Lower lobe of right lung (tissue), 2 donors: ENCODE measurements at places on chromosomes 2 and 18. TPM values are rescaled to one million over a fixed set of nuclear protein-coding genes. Genes with fewer than 3 reads are reported as not detected.
A peak's percentile ranks its signal among the peaks of the same experiment; 100 is the strongest.

DNA sequence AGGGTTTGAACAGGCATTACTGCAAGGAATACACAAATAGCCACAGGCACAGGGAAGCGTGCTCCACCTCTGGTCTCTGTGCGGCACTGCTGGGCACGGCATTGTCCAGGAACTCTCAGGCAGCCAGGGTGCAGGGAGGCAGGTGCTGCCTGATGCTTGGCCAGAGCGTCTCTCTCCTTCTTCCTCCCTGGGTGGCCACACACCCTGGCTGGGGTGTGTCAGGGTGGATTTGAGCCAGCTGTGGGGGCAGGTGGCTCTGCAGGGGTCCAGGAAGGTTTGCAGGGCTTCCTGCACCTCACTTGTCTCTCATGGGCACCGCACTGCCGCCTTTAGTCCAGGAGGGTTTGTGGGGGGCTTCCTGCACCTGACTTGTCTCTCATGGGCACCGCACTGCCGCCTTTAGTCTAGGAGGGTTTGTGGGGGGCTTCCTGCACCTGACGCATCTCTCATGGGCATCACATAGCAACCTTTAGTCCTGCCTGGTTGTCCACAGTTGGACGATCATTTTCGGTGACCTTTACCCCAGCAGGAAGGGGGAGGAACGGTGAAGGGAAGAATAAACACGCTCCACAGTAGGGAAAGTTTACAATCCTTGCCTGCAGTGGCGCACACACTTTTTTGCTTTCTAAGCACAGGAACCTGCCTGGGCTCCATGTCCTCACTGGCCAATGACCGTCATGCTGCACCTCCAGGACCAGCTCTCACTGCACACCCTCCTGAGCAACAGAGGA, 332.9 kb downstream of the EIPR1 start:
- no peak overlapping the region for H3K27ac ChIP-seq
- no peaks in the 10 kb centered on the region for H3K27me3 ChIP-seq
- H3K36me3 ChIP-seq = no peaks in the 10 kb centered on the region
- no peak overlapping the region for H3K4me3 ChIP-seq
- no peak for DNase-seq

Gene B3GNT7
- 80.0 TPM for total RNA-seq

DNA sequence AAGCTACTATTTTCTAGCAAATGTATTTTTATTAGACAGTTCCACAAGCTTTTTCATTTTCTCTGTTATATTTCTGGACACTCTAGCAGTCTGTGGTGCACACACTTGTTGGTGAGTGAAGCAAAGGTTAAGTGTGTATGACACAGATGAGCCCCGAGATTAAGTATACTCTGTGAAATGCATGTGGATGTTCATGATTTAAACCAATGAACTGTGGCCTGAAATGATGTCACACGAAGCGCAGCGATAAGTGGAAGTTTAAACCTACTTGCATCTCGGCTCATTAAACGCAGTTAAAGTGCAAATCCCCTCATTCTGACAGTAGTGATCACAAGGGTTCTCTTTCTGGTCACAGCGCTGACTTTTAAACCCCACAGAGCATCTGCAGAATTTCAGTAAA, 1488.8 kb upstream of the NXPH2 start:
- H3K36me3 ChIP-seq = no peaks in the 10 kb centered on the region
- no peaks in the 10 kb centered on the region for H3K27me3 ChIP-seq
- H3K4me3 ChIP-seq = no peak overlapping the region
- H3K4me1 ChIP-seq = no peaks in the 10 kb centered on the region
- no peak overlapping the region for H3K27ac ChIP-seq

DNA sequence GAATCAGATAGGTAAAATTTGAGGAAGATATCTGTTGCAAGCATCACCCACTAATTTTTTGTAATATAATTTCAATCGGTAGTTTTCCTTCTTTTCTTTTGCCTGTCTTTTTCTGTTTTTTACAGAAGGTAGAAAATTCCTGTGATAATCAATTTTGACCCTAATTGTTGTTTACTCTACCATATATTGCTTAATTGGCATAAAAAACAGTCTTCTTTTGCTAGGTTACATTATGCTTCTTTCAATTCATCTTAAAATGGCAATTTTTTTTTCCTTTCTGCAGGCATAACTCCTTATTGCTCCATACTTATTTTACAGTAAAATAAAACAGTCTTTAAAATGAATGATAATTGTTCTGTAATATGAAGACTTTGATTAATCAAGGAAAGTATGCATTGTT, 286.2 kb upstream of the LRP1B start:
- H3K36me3 ChIP-seq = no peaks in the 10 kb centered on the region
- H3K4me3 ChIP-seq = no peak overlapping the region
- no peaks in the 10 kb centered on the region for H3K27me3 ChIP-seq
- no peaks in the 10 kb centered on the region for H3K4me1 ChIP-seq

Gene REG3G
- total RNA-seq = not detected

Gene KIF3C
- total RNA-seq = 6.0 TPM

DNA sequence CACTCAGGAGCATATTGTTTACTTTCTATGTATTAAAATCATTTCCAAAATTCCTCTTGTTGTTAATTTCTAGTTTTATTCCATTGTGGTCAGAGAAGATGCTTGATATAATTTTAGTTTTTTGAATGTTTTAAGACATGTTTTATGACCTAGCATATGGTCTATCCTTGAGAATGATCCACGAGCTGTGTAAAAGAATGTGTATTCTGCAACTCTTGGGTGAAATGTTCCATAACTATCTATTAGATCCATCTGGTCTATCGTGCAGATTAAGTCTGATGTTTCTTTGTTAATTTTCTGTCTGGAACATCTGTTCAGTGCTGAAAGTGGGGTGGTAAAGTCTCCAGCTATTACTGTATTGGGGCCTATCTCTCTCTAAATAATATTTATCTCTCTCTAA, 83.3 kb upstream of the EPAS1 start:
- no peak overlapping the region for H3K4me3 ChIP-seq
- H3K27me3 ChIP-seq = no peaks in the 10 kb centered on the region
- no peak overlapping the region for H3K27ac ChIP-seq
- DNase-seq = no peak
- no peaks in the 10 kb centered on the region for H3K4me1 ChIP-seq
- H3K36me3 ChIP-seq = no peaks in the 10 kb centered on the region

- no peaks in the 10 kb centered on the region for H3K36me3 ChIP-seq
- H3K27ac ChIP-seq = no peak overlapping the region
- H3K4me3 ChIP-seq = no peak overlapping the region
- no peaks in the 10 kb centered on the region for H3K4me1 ChIP-seq
These were observed 172.7 kb upstream of the SERPINE2 start for GRCh38 chr2:224211791-224212190.

Gene FBLN7
- 2.0 TPM for total RNA-seq

GRCh38 chr2:188570370-188570769, 278.7 kb downstream of the GULP1 start:
- H3K4me3 ChIP-seq = no peak overlapping the region
- H3K27me3 ChIP-seq = no peaks in the 10 kb centered on the region
- peaks cover 17% of the 10 kb centered on the region for H3K36me3 ChIP-seq
- H3K27ac ChIP-seq = no peak overlapping the region
- no peak for DNase-seq

DNA sequence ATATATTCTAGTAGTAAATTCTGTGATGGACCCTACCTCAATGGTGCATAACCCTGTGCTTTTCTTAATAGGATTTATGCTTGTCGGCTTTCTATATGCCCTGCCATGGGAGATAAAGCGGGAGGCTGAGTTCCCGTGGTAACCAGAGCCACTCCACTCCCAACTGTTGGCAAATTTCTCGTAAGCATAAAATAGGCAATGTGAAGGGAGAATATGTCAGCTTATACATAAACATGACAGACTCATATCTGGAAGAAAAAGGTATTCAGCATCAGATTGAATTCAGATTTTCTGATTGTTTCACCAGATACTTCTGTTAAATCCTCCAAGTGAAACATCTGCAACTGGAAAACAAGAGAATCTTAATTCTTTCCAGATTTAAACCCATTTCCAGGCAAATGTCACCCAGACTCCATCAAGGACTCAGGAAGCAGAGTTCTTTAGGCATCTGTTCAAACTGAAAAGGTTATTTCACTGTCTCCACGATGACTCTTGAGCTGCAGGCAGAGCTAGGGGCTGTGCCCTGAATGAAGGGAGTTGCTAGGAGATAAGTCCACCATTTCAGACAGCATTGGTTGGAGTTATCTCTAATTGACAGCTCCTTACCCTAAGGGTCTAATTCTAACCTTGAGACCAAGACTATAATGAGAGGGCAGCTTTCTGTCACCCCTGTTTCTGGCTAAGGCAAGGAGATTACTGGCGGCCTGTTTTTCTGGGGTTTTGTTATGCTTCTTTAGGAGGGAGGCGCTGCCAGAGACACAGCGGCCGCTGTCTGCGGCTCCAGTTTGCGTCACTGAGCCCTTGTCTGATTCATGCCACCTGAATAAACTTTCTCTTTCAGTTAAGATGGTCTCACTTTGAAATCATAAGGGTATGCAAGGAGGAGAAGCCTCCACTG, 381.3 kb downstream of the SOX11 start:
- H3K27me3 ChIP-seq = no peaks in the 10 kb centered on the region
- no peaks in the 10 kb centered on the region for H3K4me1 ChIP-seq
- no peak overlapping the region for H3K4me3 ChIP-seq
- no peak overlapping the region for H3K27ac ChIP-seq

GRCh38 chr18:52874774-52875173, 534.8 kb downstream of the DCC start:
- no peaks in the 10 kb centered on the region for H3K27me3 ChIP-seq
- no peaks in the 10 kb centered on the region for H3K36me3 ChIP-seq
- DNase-seq = no peak
- H3K4me1 ChIP-seq = no peaks in the 10 kb centered on the region

- H3K4me1 ChIP-seq = peaks cover 8% of the 10 kb centered on the region
- H3K27ac ChIP-seq = no peak overlapping the region
- no peaks in the 10 kb centered on the region for H3K36me3 ChIP-seq
- no peak overlapping the region for H3K4me3 ChIP-seq
- H3K27me3 ChIP-seq = no peaks in the 10 kb centered on the region
These were observed 170.0 kb upstream of the ALKAL2 start for GRCh38 chr2:457792-458424.

DNA sequence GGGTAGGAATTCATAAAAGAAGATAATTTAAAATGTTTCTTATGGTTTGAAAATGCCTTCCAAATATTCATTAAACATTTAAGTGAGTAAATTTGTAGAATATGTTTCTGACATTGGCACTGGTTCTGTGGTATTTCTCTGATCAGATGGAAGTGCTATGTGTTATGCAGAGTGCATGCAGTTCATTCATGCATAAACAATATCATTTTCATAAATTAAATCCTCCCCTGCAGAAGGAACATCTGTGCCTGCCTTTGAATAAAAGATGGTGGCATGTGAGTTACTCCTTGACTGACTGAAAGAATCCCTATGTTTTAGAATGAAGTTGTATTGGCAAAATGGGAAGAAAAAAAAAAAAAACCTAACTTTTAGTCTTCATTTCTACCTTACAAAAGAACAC, 5.9 kb downstream of the NEUROD1 start:
- H3K27me3 ChIP-seq = peaks cover 36% of the 10 kb centered on the region
- H3K27ac ChIP-seq = no peak overlapping the region
- DNase-seq = no peak
- H3K36me3 ChIP-seq = no peaks in the 10 kb centered on the region

DNA sequence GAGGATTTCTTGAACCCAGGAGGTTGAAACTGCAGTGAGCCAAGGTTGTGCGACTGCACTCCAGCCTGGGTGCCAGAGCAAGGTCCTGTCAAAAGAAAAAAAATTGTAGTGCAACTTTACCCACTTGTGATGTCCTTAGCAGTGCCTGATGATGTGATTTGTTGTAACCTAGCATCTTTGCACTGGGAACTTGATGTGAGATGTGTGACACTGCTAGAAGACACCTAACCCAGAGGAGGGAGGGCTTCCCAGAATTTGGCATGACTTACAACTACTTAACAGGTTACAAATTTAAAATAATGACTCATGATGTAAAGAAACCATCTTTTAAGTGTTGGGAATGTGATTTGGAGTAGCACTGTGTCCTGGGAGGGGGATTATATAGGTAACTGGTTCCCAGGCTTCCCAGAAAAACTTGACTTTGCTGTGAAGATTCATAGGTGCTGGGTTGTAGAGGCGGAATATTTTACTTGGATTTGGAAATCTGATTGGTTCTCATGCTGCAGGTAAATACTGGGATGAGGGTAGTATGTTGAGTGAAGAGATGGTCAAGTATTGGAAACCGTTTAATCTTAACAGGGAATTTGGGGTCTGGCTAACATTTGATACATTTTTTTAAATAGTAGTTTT, 3.7 kb downstream of the EEF1B2 start:
- no peaks in the 10 kb centered on the region for H3K27me3 ChIP-seq
- peaks cover 47% of the 10 kb centered on the region for H3K36me3 ChIP-seq
- no peak overlapping the region for H3K27ac ChIP-seq
- no peak overlapping the region for H3K4me3 ChIP-seq
- peaks cover 18% of the 10 kb centered on the region for H3K4me1 ChIP-seq

- peaks cover 95% of the 10 kb centered on the region for H3K36me3 ChIP-seq
- H3K4me3 ChIP-seq = no peak overlapping the region
- no peak for DNase-seq
- peaks cover 17% of the 10 kb centered on the region for H3K4me1 ChIP-seq
- no peaks in the 10 kb centered on the region for H3K27me3 ChIP-seq
These were observed 61.9 kb downstream of the PUM2 start for GRCh38 chr2:20288642-20289340.

GRCh38 chr2:235116885-235117492, 165.2 kb downstream of the SH3BP4 start:
- DNase-seq = no peak
- H3K27ac ChIP-seq = no peak overlapping the region
- H3K36me3 ChIP-seq = no peaks in the 10 kb centered on the region

- DNase-seq = no peak
- no peaks in the 10 kb centered on the region for H3K4me1 ChIP-seq
- no peak overlapping the region for H3K4me3 ChIP-seq
These were observed 55.0 kb downstream of the EPB41L3 start for GRCh38 chr18:5488844-5489243.

GRCh38 chr2:207163053-207163755, 2.5 kb downstream of the KLF7 start:
- DNase-seq = no peak
- no peaks in the 10 kb centered on the region for H3K27me3 ChIP-seq
- H3K36me3 ChIP-seq = no peaks in the 10 kb centered on the region
- peak overlapping the region; percentile 100 for H3K27ac ChIP-seq
- peaks cover 56% of the 10 kb centered on the region for H3K4me1 ChIP-seq

Gene BIRC6
- total RNA-seq = 88.3 TPM

- H3K27ac ChIP-seq = no peak overlapping the region
- H3K27me3 ChIP-seq = no peaks in the 10 kb centered on the region
- DNase-seq = no peak
- H3K4me3 ChIP-seq = no peak overlapping the region
- peaks cover 32% of the 10 kb centered on the region for H3K4me1 ChIP-seq
These were observed 58.6 kb upstream of the AFF3 start for GRCh38 chr2:100200985-100201384.

DNA sequence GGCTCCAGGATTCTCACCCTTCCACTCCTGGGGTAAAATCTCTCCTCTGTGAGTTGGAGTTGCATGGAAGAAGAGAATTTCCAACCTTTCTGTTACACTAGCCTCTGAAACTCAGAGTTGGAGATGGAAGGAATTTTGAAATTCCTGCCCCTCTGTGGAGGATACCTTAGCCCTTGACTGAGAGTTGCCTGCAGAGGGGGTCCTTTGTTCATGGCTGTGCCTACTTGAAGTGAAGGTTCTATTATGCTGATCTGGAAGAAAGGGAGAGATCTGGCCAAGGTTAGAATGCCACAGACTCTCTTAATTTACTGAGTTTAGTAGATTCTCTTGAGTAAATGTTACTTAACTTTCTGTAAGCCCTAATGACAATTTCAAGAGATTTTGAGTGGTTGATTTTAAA, 626.6 kb upstream of the GYPC start:
- H3K4me1 ChIP-seq = no peaks in the 10 kb centered on the region
- H3K27ac ChIP-seq = no peak overlapping the region
- H3K4me3 ChIP-seq = no peak overlapping the region
- no peak for DNase-seq
- no peaks in the 10 kb centered on the region for H3K27me3 ChIP-seq

Gene MFSD2B
- 0.38 TPM for total RNA-seq
